ENCODE measurements at places on chromosomes 2 and 18.
A peak's percentile ranks its signal among the peaks of the same experiment; 100 is the strongest.

DNA sequence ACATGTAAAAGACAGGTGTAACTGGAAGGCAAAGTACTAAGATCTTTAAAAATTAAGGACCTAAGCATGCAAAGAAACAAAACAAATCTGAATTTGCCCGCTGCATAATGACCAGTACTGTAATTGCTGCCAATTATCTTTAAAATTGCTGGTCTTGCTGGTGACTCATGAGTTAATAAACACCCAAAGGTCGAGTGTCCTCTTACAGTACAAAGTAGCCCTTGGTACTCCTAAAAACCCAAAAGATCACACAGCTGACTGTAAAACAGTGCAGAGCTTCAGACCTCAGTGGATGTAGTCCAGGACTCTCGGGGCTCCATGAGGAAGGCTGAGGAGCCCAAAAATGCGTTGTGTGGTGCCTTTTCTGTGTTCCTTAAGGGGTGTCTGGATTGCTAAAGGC, 308.7 kb downstream of the CNTNAP5 start:
- DNase-seq, result no peak

- DNase-seq, result no peak
Measured at GRCh38 chr2:237235383-237236095, 149.8 kb downstream of the COPS8 start.

- no peak for DNase-seq
Measured at GRCh38 chr2:20429528-20429927, 17.3 kb upstream of the RHOB start.

- no peak for DNase-seq
Measured at GRCh38 chr2:72731116-72731515, 94.7 kb downstream of the EXOC6B start.

DNA sequence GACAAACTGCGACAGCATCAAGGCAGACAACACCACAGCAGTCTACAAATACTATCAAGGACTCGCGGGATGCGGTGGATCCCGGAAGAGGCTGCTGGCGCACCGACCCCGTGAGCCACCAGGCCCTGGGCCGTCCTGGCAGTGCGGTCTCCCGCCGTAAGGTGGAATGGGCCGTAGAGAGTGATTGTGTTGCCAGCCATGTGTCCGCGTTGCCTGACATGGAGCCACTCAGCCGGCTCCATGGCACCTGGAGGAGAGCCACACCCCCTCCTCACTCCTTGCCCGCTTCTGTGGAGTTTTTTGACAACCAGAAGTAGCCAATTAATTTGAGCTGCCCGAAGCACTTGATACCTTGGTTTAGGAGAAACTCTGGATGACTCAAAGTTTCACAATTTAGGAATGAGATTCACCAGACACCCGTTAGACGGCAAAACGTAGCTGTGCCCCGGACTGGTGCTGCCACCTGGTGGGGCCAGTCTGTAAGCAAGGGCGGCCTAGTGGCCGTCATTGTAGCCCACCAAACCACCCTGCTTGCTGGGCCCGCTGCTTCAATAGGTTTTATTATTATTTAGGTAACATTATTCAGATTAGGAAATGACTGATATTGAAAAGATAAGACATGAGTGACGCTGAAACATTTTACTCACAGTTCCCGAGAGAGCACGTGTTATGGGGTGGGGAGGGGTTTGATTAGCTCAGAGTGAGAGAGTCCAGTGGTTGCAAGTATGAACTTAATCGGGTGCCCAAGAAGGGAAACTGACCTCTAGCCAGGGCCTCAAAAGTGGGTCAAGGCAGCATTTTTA, 10.2 kb upstream of the IMP4 start:
- peak; percentile 39 for DNase-seq

DNA sequence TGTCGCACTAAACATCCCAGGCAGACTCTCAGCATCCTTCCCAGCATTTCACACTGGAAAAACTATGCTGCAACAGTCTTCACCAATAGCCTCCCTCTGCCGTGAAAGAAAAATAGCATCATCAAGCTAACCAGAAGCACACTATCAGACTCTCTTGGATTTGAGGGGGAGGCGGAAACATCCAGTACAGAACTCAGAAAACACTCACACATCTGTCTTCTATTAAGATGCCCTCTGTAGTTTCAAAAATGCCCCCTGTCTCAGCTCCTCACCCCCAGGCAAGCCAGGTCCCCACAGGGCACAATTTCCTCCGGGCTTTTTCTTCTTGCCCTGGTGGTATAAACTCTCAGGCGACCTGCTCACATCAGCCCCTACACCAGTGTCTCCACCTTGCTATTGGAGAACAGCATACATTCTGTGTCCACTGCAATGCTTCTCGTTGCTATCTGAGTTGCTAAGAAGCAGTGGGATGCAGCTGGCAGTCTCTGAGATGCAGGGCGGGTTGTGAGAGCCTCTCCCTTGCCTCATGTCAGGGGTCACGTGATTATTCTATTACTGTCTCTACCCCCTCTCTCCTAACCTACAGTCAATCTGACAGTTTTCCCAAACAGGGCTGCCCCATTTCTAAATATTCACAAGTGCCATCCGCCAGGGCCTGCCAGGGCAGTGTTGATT, 189.9 kb downstream of the INO80D start:
- no peak for DNase-seq

DNA sequence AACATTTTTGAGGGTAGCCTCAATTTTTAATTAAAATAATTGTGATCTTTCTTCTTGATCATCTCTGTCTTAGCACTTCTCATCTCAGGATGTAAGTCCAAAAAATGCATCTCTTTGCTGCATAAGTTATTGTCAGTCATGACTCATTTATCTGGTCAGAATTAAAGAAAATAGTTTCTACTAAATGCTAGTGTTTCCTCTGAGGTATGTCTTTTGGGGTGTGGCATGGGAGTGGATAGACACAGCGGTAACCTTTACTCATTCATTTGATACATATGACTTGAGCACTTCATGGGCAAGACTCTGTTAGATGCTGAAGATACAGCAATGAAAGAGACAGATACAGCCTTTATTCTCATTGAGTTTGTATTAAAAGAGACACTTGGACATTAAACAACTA, 284.7 kb downstream of the IRS1 start:
- no peak for DNase-seq

- no peak for DNase-seq
Measured at GRCh38 chr18:59950215-59950944, 50.6 kb downstream of the PMAIP1 start.

All from activated naive CD4-positive, alpha-beta T cell (primary cell).